ENCODE measurements at places on chromosomes 3 and 15. TPM values are rescaled to one million over a fixed set of nuclear protein-coding genes. Genes with fewer than 3 reads are reported as not detected.

SERINC4 gene
- 0.46 TPM for total RNA-seq

TXNRD3 gene
- total RNA-seq: 22.5 TPM

ZDHHC23 gene
- 20.9 TPM for total RNA-seq

SMCO1 gene
- not detected for total RNA-seq

TM6SF1 gene
- not detected for total RNA-seq

MEX3B gene
- total RNA-seq: not detected

LYZL4 gene
- total RNA-seq: not detected

PLCL2 gene
- total RNA-seq: 4.6 TPM

TP63 gene
- 0.65 TPM for total RNA-seq

LTF gene
- total RNA-seq: not detected

FANCI gene
- total RNA-seq: 102 TPM

RBMS3 gene
- 3.9 TPM for total RNA-seq

ZNF502 gene
- 2.8 TPM for total RNA-seq

EAF1 gene
- total RNA-seq: 15.8 TPM

TLR9 gene
- 0.30 TPM for total RNA-seq

SEMA3G gene
- total RNA-seq: 1.4 TPM

HLTF gene
- 38.3 TPM for total RNA-seq

FBXO40 gene
- total RNA-seq: not detected

MYL3 gene
- total RNA-seq: not detected

FSIP1 gene
- 0.63 TPM for total RNA-seq

C3orf62 gene
- total RNA-seq: 12.4 TPM

ARPIN gene
- 30.4 TPM for total RNA-seq

CACNA2D2 gene
- not detected for total RNA-seq

GXYLT2 gene
- total RNA-seq: 2.9 TPM

EPHB1 gene
- total RNA-seq: 0.15 TPM

SCG5 gene
- total RNA-seq: 0.39 TPM

HDAC11 gene
- 24.3 TPM for total RNA-seq

GATM gene
- total RNA-seq: 10.0 TPM

RASA2 gene
- total RNA-seq: 18.4 TPM

MELTF gene
- total RNA-seq: 202 TPM

MITF gene
- 15.5 TPM for total RNA-seq

GPR62 gene
- total RNA-seq: not detected

GOLGA8G gene
- total RNA-seq: not detected

PPP2R3A gene
- total RNA-seq: 30.0 TPM

IFT122 gene
- total RNA-seq: 55.6 TPM

SPINK8 gene
- not detected for total RNA-seq

PSMD2 gene
- 788 TPM for total RNA-seq

TMCO5A gene
- total RNA-seq: 0.35 TPM

C3orf80 gene
- total RNA-seq: not detected

RAD51 gene
- 22.5 TPM for total RNA-seq

CLDN18 gene
- not detected for total RNA-seq

LINS1 gene
- total RNA-seq: 10.9 TPM

CHST13 gene
- 0.52 TPM for total RNA-seq

SLC12A1 gene
- total RNA-seq: not detected

SLC6A11 gene
- total RNA-seq: not detected

RAB5A gene
- total RNA-seq: 65.1 TPM

SI gene
- total RNA-seq: not detected
